ENCODE measurements at places on chromosomes 4 and X.
A peak's percentile ranks its signal among the peaks of the same experiment; 100 is the strongest.

DNA sequence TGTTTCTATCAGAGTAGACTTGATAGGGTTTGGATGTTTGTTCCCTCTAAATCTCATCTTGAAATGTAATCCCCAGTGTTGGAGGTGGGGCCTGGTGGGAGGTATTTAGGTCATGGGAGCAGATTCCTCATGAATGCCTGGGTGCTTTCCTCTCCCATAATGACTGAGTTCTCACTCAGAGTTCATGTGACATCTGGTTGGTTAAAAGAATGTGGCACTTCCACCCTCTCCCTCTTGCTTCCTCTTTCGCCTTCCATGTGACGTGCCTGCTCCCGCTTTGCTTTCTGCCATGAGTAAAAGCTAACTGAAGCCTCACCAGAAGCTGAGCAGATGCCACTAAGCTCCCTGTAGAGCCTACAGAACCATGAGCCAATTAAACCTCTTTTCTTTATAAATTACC is 47.3 kb upstream of the SRPX start:
- no peak for DNase-seq

GRCh38 chrX:149060921-149061320 is 444.2 kb downstream of the IDS start:
- no peak for DNase-seq

DNA sequence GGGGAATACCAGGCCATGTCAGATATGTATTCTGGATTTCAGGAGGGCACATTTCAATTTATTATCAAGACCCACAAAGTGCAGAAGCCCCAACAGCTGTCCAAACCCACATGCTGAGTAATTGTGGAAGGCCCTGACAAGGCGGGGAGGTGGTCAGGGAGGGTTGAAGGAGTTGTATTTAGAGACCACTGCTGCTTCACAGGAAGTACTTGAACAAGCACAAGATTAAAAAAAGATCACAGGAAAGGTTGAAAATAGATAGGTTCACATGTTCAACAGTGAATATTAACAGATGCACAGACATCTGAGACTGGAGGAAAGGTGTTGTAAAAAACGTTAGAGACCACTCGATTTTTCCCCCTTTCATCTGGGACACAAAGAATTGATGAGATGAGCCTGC is 17.9 kb downstream of the ATP8A1 start:
- DNase-seq: no peak

GRCh38 chrX:95703696-95704095 is 980.9 kb upstream of the DIAPH2 start:
- no peak for DNase-seq

DNA sequence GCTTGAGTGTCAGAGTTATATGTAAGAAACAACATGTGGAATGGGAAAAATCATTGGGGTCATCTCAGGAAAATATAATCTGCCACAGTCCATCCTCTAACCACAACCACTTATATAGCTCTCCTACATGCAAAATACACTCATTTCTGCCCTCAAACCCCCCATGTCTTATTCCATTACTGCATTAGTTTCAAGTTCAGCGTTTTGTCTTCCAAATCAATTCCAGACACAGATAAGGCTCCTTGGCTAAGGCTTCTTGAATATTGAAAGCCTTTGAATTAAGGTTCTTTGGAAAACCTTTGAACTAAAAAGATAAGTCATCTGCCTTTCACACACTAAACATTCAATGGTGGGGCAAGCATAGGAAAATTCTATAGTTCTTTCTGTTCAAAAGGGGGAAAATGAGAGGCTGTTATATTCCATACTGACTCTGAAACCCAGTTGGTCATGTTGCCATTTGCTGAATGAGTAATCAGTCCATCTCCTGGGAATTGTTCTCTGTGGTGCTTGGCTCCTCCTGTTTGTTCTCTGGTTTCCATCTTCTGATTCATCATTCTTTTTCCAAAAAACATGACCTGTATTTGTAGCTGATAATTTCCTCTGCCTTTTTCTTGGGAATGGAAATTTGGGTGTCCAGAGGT is 218.7 kb downstream of the BMPR1B start:
- no peak for DNase-seq

DNA sequence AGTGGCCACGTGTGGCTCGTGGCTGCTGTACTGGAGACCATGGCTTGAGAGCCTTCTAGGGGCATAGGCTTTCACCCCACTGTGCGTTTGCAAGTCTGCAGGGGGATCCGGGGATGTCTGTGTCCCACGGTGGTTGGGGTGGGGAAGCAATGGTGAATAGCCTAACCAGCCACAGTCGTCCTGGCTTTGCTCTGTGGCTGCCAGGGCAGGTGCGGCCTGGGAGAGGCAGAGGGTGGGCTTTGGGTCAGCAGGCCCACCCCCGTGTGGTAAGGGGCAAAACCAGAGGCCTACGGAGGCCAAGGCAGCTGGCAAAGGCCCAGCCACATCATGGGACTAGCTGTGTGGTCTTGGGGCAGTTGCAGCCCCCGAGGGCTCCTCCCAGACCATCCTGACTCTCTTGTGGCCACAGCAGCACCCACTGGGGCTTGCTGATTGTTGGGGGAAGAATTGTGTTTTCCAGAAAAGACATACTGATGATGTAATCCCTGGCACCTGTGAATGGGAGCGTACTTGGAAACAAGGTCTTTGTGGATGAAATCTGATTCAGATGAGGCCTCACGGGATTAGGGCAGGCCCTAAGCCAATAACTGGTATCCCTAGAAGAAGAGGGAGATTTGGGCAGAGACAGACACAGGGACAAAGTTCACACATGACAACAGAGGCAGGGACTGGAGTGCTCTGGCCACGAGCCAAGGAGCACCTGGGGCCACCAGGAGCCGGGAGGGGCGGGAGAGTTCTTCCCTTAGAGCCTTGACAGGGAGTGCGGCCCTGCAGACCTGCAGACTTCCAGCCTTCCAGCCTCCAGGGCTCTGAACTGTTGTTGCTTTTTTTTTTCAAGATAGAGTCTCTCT is 2.9 kb downstream of the CPZ start:
- DNase-seq: no peak

DNA sequence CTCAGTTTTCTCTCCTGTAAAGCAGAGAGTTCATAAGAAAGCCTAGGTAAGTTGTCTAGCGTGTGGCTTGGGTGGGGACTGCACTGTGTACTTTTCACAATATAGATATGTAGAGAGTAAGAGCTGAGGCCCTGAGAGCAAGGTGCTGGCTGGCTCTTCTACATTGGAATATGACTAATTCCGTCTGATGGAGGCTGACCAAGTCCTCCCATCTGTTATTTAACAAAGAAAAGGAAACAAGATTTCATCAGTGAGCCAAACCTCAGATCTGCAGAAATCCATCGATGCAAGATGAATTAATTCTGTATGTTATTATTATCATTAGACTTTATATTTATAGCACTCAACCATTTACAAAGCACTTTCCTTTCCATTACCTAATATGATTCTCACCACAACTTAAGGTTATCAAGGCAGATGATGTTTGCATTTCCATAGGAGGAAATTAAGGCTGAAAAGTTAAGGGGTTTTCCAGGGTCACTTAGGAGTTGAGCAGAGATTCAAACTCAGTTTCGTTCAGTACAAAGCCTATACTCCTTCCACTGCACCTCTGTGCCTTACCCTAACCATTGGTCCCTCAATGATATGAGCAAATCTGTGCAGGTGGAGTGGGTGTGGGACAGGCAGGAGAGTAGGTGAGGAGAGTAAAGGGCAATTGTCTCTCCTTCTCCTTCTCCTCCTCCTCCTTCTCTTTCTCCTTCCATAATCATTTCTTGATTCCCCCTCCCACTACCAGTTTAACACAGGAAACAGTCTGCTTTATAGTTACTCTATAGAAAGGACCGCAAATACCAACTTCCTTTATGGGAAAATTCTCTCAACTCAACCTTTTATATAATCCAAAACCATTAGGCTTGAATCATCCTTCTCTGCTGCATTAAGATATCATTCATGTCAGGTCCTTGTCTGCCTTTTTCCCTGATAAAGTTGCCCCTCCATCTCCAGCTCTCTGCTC is 27.6 kb upstream of the SRD5A3 start:
- DNase-seq: no peak

GRCh38 chr4:113636438-113636818 is 125.1 kb downstream of the CAMK2D start:
- DNase-seq: no peak

DNA sequence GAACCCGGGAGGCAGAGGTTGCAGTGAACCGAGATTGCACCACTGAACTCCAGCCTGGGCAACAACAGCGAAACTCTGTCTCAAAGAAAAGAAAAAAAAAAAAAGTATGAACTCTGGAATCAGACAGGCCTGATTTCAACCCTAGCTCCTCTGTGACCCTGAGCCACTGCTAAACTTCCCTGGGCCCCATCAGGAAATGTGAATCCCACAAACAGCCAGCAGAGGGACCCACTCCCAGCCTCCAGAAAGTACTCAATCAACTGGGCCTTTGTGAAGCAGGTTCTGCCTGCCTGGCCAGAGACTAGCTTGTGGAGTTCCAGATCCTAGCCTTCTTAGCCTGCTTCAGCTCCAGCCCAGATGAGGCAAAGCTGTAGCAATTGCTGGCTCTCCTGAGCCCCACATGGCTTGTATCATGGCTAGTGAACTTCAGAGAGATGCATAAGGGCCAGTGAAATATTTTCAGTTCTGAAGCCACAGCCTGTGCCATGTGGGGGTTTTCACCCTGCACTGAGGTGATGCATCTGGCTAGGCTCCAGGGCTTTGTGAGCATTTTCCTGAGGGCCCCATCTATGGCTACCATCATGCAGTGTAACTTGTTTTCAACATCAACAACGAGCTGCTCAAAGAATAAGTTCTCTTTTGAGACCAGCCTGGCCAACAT is 7.2 kb upstream of the IDS start:
- peak; percentile 29 for DNase-seq
